ENCODE measurements at places on chromosomes 2 and 18. TPM values are rescaled to one million over a fixed set of nuclear protein-coding genes. Genes with fewer than 3 reads are reported as not detected.

DNA sequence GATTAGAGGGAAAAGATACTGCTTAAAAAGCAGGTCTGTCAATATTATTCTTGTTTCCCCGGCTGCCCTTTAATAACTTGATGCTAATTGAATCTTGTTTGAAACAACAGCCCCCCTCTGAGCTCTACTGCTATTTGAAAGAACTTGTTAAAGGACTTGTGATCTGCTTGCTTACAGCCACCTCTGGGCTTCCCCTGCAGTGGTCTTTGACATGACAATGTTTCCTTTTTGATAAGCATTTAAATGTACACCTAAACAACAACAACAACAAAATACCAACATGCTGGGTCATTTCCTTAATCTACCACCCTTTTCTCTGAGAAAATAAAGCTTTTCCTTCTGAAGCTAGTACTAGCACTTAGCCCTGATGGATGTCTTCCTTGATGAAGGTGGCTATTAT, 3.9 kb downstream of the HOXD1 start:
- DNase-seq = no peak

DNA sequence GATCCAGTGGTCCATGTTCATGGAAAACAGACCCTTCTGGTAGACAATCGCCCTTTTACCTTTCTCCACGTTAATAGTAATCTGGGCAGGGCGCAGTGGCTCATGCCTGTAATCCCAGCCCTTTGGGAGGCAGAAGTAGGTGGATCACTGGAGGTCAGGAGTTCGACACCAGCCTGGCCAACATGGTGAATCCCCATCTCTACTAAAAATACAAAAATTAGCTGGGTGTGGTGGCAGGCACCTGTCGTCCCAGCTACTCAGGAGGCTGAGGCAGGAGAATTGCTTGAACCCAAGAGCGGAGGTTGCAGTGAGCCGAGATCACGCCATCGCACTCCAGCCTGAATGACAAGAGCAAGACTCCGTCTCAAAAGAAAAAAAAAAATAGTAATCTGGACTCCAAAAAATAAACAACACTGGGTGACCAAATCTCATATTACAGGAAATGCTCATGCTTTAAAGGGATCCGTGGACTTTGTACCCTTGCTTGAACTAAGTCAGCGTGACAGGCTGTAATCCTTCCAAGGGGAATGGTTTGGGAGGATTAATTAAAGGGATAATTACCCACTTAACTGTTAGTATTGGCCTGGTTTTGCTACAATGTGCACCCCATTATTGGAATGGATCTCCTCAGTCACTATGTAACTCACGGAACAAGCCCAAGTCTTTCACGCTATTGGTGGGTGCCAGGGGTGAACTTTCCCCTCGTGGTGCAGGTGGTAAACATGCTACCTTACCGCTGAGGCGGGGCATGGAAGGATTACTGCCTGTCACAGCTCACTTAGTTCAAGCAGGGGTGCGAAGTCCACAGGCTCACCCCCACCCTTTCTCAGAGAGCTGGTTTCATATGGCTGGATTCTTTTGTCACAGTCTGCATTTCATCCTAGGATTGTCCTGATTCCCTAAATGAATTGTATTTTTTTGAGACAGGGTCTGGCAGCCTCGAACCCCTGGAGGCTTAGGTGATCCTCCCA, 36.7 kb downstream of the PROC start:
- DNase-seq = no peak

- no peak for DNase-seq
Observed at GRCh38 chr2:133675-134593, 87.6 kb upstream of the FAM110C start.

- DNase-seq = peak; percentile 82
Observed at GRCh38 chr18:48589797-48590519, 51.1 kb downstream of the CTIF start.

- DNase-seq = no peak
Observed at GRCh38 chr2:226792155-226792881, 7.3 kb downstream of the IRS1 start.

GRCh38 chr2:63681896-63682295, 93.1 kb downstream of the MDH1 start:
- DNase-seq = no peak

- DNase-seq = no peak
Observed at GRCh38 chr18:376311-376710, 108.5 kb upstream of the THOC1 start.

DNA sequence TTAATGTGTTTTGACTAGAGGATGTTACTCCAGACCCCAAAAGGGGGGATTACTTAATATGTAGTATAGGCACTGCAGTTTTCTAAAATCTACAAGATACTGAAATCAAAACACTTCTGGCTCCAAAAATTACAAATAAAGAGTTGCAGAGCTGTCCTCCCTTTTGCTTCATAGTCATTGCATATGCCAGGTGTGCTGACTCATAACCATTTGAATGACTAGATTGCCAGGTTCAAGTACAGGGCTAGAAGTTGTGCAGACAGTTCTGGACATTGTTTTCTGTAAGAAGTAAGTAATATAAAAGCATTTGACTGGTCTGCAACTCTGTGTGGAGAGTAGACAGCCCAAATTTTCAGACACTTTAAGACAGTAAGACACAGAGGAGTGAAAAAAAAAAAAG, 6.7 kb downstream of the CWC22 start:
- no peak for DNase-seq

- no peak for DNase-seq
Observed at GRCh38 chr2:48107326-48107925, 201.1 kb upstream of the FBXO11 start.

GRCh38 chr2:16816522-16816921, 150.9 kb upstream of the CYRIA start:
- no peak for DNase-seq

DNA sequence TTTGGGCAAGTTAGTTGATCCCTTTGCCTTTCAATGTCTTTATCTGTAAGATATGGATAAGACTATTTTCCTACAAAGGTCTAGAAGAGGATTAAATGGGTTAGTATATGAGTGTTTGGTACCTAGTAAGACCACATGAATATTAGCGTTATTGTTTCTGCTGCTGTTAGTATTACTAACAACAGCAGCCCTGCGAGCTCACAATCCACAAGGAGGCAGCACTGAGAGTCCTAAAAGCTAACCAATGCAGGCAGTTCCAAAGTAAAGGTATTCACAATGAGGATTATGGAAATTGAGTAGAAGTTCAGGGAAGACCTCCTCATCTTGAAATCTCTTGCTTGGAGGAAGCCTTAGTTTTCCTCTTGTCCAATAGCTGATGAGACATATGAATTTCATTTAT, 248.9 kb downstream of the TDRD15 start:
- DNase-seq = no peak

DNA sequence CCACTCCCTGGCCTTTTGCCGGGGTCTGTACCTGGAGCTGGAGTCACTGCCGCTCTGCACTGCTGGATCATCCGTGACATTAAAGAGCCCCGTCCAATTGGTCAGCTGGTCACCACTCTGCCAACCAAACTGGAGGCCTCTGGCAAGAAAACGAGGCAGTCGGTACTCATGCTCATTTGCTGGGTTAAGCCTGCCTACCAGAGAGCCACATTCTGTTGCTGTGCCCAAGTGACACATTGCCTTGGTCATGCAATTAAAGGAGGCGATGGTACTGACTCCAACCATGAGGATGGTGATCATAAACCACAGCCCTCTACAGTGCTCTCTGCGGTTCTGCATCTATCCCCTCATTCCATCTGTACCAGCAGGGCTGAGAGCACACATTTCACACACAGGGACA, 35.5 kb downstream of the ST8SIA5 start:
- no peak for DNase-seq

DNA sequence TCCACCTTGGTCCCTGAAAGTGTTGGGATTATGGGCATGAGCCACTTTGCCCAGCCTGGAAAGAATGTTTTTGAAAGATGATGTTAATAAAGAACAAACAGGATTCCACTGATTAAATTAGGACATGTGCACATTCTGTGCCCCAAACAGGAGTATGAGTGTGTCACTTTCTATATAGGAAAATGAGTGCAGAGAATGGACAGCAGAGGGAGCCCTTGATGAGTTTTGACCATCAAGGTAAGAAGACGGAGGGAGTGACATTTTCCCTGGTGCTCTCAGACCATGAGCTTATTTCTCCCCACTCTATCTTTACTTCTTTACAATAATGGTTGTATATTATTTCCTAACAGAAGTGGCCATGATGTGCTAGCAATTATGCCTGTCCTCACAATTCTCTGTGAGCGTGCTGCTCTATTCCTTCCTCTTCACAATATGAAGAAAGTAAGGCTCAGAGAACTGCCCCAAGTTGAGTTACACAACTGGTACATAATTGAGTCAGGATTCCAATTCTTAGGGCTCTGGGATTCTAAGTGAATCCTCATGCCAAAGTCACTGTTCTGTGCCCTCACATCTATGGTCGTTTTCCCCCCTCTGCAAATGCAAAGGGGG, 20.6 kb downstream of the RPL37A start:
- DNase-seq = no peak

GRCh38 chr2:96195410-96196066, 13.1 kb downstream of the STARD7 start:
- DNase-seq = no peak

DNA sequence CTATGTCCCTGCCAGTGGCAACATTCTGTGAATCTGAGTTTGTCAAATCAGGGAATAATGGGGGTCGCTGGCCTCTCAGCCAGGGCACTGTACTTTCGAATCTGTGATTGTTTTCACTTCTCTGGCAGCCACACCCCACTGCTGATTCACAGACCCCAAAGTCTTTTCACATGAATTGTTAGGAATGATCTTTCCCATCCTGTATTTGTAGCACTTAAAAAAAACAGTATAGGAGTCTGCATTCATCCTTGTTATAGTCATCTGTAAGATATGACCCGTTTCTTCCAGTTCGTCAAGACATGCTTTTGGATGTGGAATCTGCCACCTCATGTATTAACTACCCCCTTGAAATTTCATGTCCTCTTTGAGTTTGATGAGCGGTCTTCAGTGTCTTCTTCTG, 928 bp downstream of the NAGK start:
- DNase-seq = no peak

GRCh38 chr2:237213315-237214022, 127.8 kb downstream of the COPS8 start:
- DNase-seq = peak; percentile 76

The EPHA4 gene
- total RNA-seq = 11.9 TPM

The GPD2 gene
- 15.8 TPM for total RNA-seq

The NOSTRIN gene
- total RNA-seq = 14.0 TPM

The CCDC93 gene
- 20.9 TPM for total RNA-seq

The SCYGR1 gene
- total RNA-seq = not detected

The HOXD11 gene
- not detected for total RNA-seq

The SERPINB3 gene
- not detected for total RNA-seq

The PASK gene
- 3.2 TPM for total RNA-seq

The CDK5R2 gene
- total RNA-seq = not detected

The PAX8 gene
- total RNA-seq = 0.35 TPM

The RESP18 gene
- total RNA-seq = not detected

All from Right ventricle myocardium superior (tissue), 1 donor.